ENCODE measurements at places on chromosomes 1 and 21.
A peak's percentile ranks its signal among the peaks of the same experiment; 100 is the strongest.

DNA sequence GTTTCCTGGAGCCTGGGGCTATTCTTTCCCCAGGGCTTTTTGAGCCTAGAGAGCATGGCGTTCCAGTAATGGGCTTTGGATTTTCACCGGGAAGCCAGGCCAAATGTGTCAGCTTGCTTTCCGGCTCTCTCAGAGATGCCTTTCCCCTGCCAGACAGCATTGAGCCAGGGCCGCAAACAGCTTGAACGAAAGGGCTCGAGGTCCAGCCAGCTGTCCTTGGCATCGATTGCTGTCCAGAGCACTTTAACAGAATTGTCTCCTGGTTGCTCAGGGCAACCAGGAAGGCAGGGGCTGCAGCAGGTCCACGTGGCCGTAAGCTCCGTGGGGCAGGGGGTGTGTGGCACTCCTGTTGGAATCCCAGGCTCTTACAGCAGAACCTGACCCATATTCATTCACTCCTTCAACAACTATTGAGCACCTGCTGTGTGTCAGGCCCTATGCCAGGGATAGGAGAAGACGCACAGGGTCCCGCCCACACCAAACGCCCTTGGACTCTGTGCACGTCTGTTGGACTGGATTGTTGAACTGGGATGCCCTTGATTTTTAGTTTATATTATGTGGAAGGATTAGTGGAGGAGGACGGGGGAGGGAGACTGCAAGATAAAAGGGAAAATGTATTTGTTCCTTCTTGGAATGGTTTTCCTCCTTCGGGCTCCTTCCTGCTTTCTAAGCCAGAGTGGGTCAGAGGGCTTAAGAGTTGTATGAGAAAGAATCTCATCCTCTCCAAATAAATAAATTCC is 38.7 kb upstream of the EFHD2 start:
- DNase-seq, result no peak

GRCh38 chr1:153150846-153151245 is at the start of gene SPRR2G:
TSS of gene SPRR2G (minus strand) at chr1:153150890. CDS start at chr1:153150110, 780 bp downstream.
- DNase-seq, result no peak

GRCh38 chr1:208935517-208936187 is 647.9 kb upstream of the CAMK1G start:
- DNase-seq, result no peak

GRCh38 chr1:71210718-71211117 is 129.9 kb upstream of the ZRANB2 start:
- peak; percentile 11 for DNase-seq

DNA sequence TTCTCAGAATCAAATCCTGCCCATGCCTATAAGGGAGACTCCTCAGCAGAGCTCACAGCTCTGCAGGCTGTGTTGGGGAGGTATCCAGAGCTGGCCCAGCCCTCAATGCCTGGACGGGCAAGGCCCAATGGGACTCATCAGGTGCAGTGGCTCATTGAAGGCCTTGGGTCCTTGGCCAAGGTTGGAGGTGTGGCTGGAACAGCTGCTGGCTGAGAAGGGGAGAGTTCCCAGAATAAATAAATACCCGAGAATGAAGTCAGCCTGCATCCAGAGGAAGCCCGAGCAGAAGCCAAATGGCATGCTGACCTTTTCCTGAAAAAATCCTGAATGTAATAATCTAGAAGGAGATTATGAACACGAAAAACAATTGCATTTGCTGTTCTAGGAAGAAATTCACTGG is 25.2 kb upstream of the IKBKE start:
- no peak for DNase-seq

DNA sequence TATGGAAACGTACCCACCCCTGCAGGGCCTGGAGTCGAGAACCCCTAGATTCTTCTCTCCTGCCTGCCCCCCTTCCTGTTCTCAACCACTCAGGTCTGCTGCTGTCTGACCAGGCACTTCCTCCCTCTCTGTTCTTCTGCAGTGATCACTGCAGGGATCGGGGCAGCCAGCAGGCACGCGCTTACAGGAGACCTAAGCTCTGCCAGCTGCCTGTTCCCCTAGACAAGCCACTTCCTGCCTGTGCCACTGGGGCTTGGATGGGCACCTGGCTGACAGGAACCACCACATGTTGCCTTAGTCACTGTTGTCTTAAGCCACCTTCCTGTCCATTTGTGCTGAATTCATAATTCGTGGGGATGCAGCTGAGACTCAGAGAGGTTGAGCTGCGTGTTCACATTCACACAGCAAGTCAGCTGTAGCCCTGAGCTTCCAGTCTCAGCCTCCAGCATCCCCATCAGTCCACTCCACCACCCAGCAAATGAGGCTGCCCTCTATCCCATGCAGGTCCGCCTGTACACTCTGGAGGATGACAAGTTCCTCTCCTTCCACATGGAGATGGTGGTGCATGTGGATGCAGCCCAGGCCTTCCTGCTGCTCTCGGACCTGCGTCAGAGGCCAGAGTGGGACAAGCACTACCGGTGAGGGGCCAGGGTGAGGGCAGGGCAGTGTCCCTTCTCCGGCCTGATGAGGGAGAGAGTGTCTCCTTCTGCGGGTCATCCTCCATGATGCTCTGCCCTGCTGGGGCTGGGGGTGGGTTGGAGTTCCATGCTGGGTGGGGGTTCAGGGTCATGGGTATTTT is 18.6 kb downstream of the FAM151A start:
- no peak for DNase-seq

- DNase-seq, result no peak
These were observed 19.7 kb upstream of the GALNT2 start for GRCh38 chr1:230047114-230047865.

DNA sequence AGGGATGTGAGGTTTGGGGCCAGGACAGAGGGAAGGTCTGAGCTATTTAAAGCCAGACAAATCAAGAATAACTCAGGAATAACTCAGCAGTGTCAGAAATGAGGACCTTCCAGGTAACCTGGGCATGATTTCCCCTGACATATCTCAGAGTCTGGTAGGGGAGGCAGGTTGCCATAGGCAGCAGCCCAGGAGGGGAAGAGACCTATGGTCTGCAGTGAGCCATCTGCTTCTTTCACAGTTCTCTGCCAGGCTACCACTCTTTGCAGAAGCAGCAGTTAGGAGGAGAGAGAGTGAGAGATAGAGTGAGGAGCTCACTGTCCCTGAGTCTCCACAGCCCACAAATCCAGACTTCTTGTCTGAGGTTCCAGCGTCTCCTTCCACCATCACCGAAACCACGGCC is 6.3 kb upstream of the VSIG8 start:
- no peak for DNase-seq

DNA sequence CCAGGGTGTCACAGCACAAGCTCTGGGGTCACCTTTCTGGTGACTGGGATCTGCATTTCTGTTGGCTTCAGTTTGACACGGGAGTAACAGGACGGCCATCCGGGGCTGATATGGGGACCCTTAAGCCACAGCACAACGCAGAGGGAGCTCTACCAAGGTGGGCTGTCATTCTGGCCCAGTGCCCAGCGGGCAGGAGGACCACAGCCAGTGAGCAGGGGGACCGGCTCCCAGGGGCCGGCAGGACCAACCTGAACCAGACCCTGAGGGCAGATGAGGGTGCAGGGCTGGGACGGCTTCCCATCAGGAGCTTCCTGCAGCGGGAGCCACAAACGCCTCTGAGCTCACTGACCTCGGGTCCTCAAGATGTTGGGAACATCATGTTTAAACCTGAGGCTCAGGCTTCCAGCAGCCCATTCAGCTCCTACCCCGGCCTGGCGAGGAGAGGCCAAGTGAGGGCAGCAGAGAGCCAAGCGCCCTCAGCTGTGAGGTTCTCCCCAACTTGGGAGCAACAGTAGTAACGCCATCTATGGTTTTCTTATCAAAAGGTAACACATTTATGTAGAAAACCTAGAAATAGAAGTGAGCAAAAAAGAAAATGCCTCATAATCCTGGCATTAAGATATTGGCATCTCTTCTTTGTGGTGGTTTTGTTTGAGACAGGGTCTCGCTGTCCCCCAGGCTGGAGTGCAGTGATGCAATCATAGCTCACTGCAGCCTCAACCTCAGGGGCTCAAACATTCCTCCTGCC is 26.8 kb downstream of the TMEM201 start:
- peak; percentile 30 for DNase-seq

- DNase-seq, result no peak
These were observed 137.4 kb downstream of the KIF26B start for GRCh38 chr1:245292141-245292540.

DNA sequence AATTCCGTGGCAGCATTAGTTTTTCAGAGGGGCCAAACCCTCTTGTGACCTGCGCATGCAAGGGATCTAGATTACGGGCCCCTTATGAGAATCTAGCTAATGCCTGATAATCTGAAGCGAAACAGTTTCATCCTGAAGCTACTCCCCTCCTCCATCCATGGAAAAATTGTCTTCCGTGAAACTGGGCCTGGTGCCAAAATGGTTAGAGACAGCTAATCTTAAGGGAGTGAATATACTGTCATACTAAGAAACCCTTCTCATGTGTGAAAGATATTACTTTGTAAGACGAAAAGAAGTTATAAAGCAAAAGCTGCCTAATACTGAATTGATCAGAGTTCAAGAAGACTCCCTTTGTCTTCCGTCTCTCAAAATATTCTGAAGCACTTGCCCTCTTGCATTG is 166.3 kb downstream of the DUSP10 start:
- DNase-seq, result peak; percentile 36

- DNase-seq, result no peak
These were observed 57.8 kb downstream of the RUNX3 start for GRCh38 chr1:24872061-24872850.

- no peak for DNase-seq
These were observed 15.2 kb downstream of the SAMD11 start for GRCh38 chr1:938711-939489.

GRCh38 chr1:98940722-98941079 is 64.0 kb downstream of the PLPPR5 start:
- DNase-seq, result peak; percentile 65

DNA sequence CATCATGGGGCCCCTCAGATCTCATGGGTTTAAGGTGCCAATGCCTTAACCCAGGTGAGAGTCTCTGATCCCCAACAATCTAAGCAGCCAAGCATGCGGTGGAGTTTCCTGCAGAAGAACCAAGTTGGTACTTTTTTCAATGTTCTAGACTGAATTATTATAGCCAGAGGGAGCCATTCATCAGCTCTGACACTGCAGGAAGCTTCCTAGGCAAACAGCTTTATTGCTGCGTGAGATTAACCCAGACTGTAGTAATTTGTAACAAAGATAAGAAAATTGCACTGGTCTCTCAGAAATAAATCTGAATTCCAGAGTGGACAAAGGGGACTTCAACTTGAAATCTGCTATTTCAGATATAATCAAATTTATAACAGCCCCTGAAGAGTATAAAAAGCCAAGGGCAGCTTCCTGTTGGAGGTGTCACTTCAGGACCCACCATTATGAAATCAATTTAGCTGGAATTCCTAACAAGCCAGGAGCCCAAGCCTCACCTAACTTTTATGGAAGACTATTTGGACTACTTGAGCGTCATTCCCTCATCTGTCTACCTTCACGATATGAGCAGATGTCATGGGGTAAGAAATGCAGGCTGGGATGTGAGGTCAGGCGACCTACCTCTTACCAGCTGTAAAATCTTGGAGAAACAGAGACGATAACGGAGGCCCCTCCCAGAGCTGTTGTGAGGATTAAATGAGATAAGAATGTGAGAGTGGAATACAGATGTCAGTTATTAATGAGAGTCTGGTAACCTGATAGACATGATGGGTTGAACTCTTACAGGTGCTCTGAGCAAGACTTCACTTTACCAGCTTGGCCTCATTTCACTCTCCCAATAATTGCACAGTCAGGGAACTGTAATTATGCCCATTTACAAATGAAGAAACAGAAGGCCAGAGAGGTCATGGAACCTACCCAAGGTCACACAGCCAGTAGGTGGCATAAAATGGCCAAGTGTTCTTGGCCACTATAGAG is 135.1 kb downstream of the RRAGC start:
- no peak for DNase-seq

- peak; percentile 55 for DNase-seq
These were observed 10.9 kb downstream of the C1orf216 start for GRCh38 chr1:35707601-35708440.

GRCh38 chr1:165823552-165824268 is 3.7 kb upstream of the UCK2 start:
- DNase-seq, result no peak

GRCh38 chr1:59137276-59137615 is 159.6 kb upstream of the FGGY start:
- DNase-seq, result no peak

DNA sequence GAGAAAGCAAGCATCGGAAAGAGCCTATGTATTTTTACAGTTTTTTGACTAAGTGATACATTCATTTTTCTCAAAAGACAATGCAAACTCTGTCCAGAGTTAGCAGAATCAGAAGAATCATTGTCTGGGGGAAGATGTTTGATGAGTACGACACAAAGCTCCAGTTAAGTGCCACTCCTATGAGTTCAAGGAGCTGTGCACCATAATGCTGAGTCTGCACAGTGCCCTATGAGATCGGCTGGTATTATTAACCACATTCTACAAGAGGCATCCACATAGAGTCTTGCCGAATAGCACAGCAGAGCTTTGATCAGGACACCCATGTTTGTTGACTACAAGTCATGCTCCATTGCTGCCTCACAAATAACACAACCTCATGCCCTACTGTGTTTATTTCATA is 54.9 kb upstream of the RAP1GAP start:
- no peak for DNase-seq

DNA sequence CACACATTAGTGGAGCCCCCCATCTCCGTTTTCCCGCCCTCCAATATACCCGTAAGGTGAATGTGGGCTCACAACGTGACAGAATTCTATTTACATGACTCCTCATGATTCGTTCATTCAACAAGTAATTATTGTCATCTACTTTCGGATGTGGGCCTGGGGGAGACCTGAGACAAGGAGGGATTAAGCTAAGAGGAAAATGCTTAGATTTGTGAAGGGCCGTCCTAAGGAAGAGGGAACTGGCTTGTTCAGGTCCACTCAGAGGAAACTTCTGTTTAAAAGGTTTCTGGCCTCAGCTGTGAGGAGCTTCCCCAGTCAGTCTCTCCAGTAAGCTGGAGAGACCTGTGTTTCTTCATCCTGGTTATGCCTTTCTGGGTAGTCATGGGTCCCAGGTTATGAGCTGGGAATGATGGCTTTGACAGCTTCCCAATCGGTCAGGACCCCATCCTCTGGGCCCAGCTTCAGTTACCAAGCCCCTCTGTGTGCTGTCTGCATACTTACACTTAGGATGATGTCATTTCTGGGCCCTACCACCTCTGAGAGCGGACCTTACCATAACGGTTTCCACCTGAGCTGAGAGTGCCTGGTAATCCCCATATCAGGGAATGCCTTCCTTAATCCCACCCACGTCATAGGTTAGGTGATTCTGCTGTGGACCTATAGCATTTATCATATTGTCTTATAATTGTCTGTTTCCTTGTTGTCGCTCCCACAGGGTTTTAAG is 687 bp upstream of the ERI3 start:
- no peak for DNase-seq
